Mammary epithelial cell (primary cell): ENCODE measurements at places on chromosomes 5 and 9. TPM values are rescaled to one million over a fixed set of nuclear protein-coding genes. Genes with fewer than 3 reads are reported as not detected.

LOX gene
- total RNA-seq: 2.4 and 5.9 TPM in 2 replicates

PPP3R2 gene
- not detected in 2 replicates for total RNA-seq

MAST4 gene
- 54.0 TPM for total RNA-seq

MARCHF6 gene
- 103 and 110 TPM in 2 replicates for total RNA-seq

TRIM36 gene
- total RNA-seq: 6.1 and 8.1 TPM in 2 replicates

C9orf50 gene
- not detected in 2 replicates for total RNA-seq

SLC31A1 gene
- total RNA-seq: 31.5 TPM

PCDHA1 gene
- total RNA-seq: 0.21 and 0.26 TPM in 2 replicates
